ENCODE measurements at places on chromosomes 7 and 10.

GRCh38 chr7:50994753-50995319 is 212.1 kb upstream of the GRB10 start:
- no peak for DNase-seq

DNA sequence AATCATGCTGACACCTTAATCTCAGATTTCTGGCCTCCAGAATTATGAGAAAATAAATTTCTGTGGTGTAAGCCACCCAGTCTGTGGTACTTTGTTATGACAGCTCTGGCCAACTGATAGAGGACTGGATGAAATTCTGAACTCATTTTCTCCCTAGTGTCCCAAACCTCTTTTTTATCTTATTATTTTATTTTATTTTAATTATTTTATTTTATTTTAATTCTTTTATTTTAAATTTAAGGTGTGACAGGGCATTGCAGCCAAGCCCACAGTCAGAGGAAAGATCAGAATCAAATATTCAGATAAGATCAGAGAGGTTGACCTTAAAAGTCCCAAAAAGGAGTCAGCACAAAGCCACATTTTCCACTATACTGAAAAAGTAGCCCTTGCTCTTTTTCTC is 228.1 kb downstream of the TFEC start:
- DNase-seq = no peak

- no peak for DNase-seq
Observed at GRCh38 chr10:58514111-58514770, 1.6 kb downstream of the BICC1 start.

DNA sequence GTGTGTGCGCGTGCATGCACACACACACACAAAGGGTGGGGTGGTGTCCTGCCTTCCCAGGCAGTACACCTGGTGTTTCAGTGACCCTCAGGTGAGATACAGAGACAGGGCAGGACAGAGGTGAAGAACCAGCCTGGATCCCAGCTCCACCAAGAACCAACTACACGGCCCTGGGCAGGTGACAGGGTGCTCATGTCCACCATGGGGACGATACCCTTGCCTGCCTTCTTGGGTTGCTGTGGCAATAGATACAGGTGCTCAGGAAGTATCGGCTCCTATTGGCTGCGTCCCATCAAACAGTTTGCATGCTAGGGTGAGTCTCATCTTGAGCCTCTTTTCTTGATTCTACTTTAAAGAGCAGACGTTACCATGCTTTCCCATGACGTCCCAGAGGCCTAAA is 33.7 kb upstream of the CXCL12 start:
- no peak for DNase-seq

DNA sequence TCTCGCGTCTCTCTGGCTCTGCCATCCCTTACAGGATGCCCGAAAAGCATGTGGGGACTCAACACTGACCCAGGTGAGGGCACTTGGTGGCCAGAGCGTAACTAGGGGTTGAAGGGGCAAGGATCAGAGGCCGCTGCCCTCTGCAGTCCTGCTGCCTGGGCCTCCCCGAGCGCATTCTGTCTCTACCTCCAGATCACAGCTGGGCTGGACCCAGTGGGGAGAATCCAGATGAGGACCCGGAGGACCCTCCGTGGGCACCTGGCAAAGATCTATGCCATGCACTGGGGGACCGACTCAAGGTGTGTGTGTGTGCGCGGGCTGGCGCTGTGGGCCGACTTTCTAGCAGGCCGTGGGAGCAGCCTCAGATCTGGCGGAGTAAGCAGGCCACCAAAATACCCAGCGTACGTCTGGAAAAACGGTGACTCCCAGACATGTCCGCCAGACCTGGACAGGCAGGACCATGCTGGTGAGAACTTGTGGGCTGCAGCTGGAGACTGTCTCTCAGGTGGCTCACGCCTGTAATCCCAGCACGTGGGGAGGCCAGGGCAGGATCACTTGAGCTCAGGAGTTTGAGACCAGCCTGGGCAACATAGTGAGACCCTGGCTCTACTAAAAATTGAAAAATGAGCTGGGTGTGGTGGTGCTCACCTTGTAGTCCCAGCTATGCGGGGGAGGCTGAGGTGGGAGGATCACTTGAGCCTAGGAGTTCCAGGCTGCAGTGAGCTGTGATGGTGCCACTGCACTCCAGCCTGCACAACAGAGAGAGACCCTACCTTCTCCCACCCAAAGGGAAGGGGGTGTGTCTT is 3.2 kb downstream of the GNB2 start:
- DNase-seq = no peak

- no peak for DNase-seq
Observed at GRCh38 chr7:70762696-70763095, 369.2 kb upstream of the GALNT17 start.

- DNase-seq = no peak
Observed at GRCh38 chr7:7812112-7812511, 93.7 kb upstream of the RPA3 start.

DNA sequence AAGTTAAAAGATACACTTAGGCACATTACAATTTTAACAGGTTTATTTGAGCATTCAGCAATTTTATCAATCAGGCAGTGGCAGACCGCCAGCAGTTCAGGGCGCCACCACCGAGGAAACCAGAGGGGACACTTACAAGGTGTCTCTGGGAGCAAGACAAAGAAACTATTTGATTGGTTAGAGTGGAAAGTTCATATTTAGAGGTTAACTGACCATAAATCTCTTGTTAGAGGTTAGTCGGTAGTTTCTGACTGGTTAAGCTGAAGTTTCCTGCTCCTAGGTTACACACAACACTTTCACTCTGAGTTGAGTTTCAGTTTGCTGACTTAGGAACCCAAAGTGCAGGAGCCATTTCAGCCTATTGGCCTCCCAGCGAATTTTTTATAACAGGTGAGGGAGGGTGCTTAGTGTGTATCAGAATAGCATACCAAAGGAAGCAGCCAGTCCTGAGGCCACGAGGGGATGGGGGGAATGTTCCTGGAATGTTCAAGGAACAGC is 10.8 kb upstream of the PVRIG start:
- peak; percentile 80 for DNase-seq

DNA sequence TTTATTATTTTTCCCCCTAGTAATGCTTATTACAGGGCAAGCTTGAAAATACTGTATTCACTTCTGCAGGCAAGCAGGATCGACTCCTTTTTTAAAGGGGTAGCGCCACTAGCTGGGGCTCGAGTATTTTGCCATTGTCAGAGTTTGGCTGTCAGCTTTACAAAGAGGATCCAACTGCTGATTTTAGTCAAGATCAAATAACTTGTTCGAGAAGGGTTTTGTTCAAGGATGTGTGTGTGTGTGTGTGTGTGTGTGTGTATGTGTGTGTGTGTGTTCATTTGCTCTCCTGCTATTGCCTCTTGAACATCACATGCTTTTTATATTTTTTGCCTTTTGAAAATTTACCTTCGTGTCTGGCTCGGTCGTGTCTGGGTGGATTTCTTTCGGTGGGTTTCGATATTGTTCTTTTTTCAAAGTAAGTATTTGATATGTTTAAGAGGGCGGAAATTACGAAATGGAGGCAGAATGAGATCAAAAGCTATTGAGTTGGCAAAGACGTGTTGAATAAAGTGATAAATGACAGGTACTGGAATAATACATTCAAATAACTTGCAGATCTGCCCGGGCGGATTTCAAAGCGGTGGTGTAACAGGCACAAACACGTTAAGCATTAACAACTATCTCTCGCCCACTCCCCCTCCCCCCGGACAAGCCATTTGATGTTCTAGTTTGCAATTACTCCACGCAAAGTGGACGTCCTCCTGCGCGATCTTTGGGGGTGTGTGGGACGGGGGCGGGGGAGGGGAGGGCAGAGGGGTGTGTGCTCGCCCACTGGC is 1.1 kb downstream of the ARID5B start:
- peak; percentile 70 for DNase-seq

- peak; percentile 76 for DNase-seq
Observed at GRCh38 chr10:97542169-97543024, 30.2 kb upstream of the ANKRD2 start.

- DNase-seq = no peak
Observed at GRCh38 chr7:96484091-96484490, 162.2 kb upstream of the SLC25A13 start.

DNA sequence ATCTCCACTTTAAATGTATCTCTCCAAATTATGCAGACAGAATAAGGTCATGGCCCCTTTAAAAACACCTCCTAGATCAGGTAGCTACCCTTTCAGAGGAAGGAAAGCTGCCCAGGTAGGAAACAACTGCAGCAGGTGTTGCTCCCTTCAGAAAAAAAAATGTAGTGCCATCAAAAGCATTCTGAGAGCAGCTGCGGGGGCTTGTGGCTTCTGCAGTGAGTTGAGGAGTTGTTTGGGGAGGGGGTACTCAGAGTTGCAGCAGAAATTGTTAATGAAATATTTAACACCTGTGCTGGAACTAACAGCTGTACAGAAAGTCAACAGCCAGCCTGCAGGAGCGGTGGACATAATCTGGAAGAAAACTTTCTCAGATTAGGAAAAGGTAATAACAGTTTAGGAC is 24.0 kb downstream of the CDHR3 start:
- DNase-seq = no peak

DNA sequence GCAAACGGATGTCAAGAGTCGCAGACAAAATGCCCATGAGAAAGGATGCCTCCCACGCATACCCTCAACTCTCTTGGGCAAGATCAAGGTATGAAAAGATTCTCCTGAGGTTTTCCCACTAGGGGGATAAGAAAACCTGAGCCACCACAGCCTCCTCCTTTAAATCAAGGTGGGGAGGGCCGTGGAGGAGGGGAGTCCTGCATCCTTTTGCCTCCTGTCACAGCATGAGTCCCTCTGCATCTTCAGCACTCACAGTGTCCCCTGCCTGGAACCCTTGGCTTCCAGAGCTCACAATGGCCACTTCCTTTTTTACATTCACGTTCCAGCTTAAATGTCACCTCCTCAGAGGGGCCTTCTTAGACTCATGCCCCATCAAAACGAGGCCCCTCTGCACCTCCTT is 207.6 kb downstream of the GLI3 start:
- DNase-seq = no peak

- DNase-seq = peak; percentile 23
Observed at GRCh38 chr7:240887-241421, 48.6 kb downstream of the FAM20C start.

DNA sequence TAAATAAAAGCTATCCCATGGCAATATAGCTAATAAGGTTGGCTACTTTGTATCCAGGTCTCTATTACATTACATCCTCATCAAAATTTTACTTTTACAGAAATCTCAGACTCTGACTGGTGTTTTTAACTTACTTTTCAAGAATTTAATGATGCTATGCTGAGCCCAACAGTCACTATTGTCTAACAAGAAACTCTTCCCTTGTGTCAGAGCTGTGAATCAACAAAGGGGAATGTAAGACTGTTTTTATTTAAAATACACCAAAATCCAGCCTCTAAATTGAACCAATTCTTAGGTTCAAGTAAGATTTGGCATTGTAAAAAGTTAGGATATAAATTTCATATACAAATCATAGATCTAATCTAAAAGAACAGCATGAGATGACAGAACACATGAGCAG is 7.0 kb downstream of the RTKN2 start:
- no peak for DNase-seq

- no peak for DNase-seq
Observed at GRCh38 chr7:140686921-140687320, 9.6 kb upstream of the NDUFB2 start.

DNA sequence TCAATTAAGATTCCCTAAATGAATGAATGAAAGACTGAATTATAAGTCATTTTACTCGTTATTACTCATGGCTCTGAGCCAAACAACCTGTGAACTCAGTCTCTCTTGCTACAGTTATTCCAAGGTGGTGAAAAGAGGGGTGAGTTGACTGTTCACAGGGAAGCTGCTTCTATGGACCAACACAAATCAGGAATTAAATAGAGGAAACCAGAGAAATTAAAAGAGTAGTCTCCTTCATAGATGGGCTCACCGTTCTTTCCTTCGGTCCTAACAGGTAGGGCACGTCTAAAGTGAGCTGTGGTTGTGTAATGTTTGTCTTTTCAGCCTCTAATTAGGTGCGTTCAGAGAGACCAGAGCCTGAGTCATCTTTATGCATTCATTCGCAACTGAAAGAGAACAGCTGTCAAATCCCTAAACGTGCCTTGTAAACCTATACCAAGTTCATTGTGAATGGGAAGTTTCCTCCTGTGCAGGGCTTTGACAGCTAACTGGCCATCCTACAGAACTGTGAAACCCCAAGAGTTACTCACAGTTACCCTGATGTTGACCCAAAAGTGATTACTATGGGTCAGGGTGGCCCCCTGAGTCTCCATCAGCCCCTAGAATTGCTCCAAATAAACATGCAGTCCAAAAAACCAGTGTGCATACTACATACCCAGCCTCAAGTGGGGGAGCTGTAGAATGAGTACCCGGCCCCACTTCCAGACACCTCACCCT is 18.2 kb upstream of the C10orf53 start:
- no peak for DNase-seq

- DNase-seq = no peak
Observed at GRCh38 chr7:158291998-158292397, 295.6 kb downstream of the PTPRN2 start.

DNA sequence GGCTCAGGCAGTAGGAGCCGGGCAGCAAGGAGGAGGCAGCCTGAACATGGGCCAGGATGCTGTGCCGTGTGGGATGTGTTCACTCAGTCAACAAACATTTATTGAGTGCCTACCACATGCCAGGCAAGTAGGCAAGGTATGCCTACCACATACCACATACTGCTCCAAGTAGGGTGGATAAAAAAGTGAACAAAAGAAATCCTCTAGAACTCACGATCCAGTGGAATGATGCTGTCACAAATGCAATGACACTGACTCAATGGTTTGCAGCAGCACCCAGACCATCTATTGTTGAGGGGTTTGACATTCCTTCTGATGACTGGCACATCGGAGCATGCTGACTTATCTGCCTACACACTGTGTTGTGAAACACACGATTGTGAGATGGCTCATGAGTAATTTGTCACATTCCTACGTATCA is 413.5 kb downstream of the NRG3 start:
- DNase-seq = no peak

DNA sequence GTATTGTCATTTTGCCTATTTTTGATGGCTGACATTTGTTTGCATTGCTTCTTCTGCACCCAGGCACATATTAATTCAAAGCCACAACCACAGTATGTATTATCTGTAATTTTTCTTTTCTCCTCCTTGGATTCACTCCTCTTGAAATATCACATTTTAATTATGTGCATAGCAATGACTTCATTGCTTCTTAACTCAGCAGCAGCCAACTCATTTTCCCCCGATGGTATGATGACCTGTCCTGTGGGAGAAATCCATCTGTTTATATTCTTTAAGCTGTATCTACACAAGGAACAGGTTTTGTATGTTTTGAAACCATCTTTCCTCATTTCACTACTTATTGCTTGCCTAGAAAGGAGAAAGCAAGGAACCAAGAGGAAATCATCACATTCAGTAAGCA is 588.8 kb downstream of the INHBA start:
- DNase-seq = no peak

GRCh38 chr10:49360271-49361177 is 35.4 kb downstream of the DRGX start:
- no peak for DNase-seq

- no peak for DNase-seq
Observed at GRCh38 chr10:3036155-3037021, 31.0 kb upstream of the PFKP start.

- peak; percentile 75 for DNase-seq
Observed at GRCh38 chr10:97319671-97320479, 804 bp downstream of the FRAT1 start.

- peak; percentile 34 for DNase-seq
Observed at GRCh38 chr7:77989981-77990566, 191.5 kb downstream of the PHTF2 start.

- no peak for DNase-seq
Observed at GRCh38 chr7:93316730-93317129, 84.6 kb downstream of the VPS50 start.

Data from activated CD4-positive, alpha-beta memory T cell treated with anti-CD3 and anti-CD28 coated beads for 36 hours (primary cell).